HFF-Myc (cell line): ENCODE measurements at places on chromosomes 2 and 18.

GRCh38 chr2:233117811-233118647 is 57.9 kb downstream of the INPP5D start:
- DNase-seq, result no peak

GRCh38 chr2:236972491-236973342 is 113.0 kb upstream of the COPS8 start:
- DNase-seq, result peak; percentile 71

DNA sequence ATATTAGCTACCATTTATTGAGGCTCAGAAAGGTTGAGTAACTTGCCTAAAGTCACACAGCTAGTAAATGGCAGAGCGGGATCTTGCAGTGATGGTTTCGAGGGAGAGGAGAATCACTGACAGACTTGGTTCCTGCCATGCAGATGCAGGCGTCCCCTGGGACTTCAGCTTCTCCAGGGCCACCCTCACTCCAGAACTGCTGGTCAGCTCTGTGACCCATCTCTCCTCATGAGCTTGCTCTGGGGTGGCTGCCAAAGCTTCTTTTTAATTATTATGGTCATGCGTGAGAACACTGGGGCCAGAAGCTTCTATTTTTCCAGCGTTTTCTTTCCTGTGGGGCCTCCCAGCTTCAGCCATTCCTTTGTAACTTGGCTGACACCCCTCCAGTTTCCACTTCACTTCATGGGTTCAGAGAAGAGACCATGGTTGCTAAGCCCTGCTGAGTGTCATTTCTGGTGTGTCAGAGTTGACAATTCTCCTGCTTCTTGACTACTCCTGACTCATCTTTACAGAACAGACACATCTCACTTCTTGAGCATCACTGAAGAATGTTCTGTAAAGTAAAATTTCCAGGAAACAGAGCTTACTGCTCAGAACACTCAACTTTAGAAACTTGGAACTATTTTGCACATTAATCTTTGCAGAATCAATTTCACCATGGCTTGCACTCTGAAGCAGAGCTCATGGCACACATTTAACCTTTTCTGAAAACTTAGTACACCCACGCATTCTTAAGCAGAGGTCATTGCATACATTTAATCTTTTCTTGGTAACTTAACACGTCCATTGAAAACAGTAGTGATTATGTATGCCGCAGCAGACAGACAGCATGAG is 70.4 kb downstream of the IL1R2 start:
- no peak for DNase-seq

DNA sequence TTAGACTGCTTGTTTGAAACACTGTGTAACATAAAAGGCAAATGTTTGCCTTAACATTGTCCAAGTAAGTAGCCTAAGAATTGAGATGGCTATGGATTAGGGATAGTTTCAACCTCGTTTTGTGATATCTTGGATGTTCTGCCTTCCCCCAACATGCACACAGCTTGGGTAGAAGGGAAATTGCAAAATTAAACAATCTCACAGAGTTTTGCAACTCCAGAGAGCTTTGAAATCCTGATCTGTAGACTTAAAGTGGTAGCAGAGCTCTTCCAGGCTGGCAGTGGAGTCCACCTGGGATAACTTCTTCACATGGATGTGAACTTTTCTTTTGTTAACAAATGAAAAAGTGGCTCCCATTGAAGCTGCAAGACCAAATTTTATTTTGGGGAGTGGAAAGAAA is 59.6 kb downstream of the CHRNA1 start:
- no peak for DNase-seq

DNA sequence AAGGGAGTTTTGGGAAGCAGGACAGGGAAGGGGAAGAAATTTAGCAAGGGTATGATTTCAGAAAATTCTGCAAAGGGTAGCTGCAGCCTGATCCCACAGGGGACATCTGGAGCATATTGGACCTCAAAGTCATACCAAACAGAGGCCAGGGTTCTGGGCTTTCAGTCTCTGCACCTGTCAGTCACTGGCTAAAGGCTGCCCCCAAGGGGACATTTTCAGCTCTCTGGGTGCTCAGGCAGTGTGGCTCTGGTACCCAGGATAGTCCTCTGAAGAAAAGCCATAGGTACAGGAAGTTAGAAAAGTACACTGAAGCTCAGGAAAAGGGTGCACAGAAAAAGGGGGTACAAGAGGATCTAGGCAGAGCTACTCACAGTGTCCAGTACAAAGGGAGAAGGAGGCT is 149.2 kb downstream of the INSIG2 start:
- DNase-seq, result no peak

- no peak for DNase-seq
Measured at GRCh38 chr2:121690095-121690494, 40.8 kb upstream of the CLASP1 start.

- no peak for DNase-seq
Measured at GRCh38 chr18:57195341-57195740, 48.5 kb downstream of the BOD1L2 start.

DNA sequence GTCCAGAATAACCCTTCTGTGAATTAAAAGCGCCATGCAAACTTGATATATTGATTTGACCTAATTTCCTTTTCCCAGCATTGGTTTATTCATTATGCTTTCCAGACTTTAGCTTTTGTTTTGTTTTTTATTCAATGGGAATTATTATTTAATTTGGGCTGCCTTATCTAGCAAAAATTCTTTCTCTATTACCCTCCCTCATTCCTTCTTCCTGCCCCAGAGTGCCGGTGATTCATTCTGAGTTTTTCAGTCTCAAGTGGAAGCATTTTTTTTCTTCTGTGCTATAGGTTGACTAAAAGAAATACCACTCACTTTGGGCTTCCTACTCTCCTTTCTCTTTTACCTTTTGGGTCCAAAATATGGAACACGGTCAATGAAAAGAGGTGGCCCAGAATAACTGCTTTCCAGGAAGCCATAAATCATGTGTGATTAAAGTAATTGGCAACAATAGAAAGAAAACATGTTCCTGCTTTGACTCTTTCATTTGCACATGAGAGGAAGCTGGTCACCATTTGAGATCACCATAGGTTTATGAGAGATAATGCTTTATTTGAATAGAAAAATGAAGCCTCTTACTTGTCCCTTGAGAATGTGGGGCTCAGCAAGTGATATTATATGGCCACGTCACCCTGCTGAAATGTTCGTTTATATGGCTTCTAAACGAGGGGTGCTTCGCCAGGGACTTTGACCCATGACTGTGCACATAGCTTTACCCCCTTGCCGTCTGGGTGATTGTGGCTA is 422.8 kb upstream of the ZEB2 start:
- DNase-seq, result no peak

GRCh38 chr2:100104718-100105677 is 37.4 kb downstream of the AFF3 start:
- DNase-seq, result no peak

GRCh38 chr2:102619414-102620319 is at the start of gene SLC9A2:
Gene SLC9A2, plus strand, starts transcription at chr2:102619553. Its CDS starts 296 bp downstream, at chr2:102619849.
- DNase-seq, result no peak

GRCh38 chr2:42877936-42878335 is 85.6 kb upstream of the HAAO start:
- no peak for DNase-seq

DNA sequence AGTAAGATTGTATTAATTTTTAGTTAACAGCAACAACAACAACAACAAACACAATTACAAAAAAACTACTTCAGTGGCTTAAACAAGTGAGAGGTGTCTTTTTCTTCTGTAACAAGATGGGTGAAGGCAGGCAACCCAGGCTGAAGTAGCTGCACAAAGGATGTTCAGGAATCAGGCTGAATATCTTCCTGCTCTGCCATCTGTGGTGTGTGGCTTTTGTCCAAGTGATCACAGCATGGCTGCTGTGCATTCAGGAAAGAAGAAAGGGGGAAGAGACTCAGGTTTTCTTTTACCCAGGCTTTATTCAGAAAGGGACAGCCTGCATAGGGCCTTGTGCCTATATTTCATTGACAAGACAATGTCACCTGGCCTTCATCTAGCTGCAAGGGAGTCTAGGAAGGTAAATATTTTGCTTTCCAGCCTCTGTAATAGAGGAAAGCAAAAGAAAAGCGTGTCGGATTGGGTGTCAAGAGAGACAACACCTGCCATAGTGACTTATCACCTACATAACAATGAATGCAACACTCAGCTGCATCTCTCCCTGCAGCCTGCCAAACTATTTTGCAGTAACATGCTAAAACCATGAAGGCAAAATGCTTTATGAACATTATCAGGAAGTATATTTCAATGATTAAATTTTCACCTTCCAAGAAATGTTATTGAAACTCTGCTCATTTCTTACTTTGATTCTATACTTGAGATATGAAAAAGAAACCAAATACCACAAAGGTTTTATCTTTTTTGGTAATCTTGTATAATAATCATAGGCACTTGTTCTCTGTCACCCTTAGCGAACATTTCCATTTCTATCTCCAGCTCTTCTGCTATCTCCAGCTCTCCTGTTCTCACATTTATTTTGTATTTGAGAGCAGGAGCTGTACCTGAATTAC is 14.6 kb downstream of the G6PC2 start:
- DNase-seq, result no peak

GRCh38 chr2:36594849-36595248 is 3.1 kb downstream of the FEZ2 start:
- DNase-seq, result no peak

GRCh38 chr2:46669016-46669415 is 189.7 kb downstream of the TMEM247 start:
- no peak for DNase-seq

DNA sequence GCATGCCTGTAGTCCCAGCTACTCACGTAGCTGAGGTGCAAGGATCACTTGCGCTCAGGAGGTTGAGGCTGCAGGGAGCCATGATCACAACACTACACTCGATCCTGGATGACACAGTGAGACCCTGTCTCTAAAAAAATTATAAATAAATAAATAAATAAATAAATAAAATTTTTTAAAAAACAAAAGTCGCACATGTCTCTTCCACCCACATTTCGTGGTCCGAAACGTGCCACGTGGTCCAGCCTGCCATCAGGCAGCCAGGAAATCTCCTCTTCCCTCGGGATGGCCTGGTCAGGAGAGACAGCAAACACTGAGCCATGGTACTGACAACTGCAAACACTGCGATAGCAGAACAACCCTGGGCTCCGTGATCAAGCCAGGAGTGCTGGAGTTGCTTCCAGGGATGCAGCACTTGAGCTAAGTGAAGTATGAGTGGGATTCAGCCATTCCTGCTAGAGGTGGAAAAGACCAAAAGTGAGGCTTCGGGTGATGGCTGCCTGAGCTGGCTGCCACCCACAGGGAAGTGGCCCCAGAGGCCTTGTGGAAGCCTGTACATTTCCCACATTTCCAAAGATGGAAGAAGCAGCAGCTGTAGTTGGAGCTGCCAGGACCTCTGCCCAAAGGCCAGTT is 193.1 kb downstream of the SMAD2 start:
- no peak for DNase-seq

DNA sequence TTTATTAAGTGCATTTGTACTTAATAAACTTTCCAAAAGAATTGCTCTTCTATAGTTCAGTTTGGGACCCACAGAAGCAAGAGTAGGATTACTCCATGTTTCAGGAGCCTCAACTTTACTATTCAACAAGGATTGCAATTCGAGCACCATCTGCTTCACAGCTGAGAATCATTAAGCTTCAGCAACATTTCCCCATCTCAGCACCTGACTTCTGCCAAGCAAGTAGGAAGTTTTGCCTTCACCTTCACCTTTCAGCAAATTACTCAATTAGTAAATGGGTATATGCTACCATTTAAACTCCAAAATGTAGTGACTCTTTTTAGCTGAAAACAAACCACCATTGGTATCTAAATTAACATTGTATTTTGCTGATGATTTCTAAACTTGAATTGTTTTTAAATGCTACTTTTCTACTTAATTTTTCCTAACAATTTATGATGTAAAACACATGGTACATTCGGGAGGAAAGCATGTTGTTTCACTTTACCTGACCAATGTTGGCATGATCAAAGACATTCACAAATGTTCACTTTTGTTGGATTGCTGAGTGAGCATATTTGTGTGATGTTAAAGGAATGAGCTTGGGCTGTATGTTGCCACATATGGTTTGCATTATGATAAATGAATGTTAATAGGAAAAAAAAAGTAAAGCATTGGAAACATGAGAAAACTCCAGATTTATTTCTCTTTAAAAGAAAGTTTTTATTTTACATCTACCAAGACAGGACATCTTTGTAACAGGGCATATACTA is 159.2 kb downstream of the GULP1 start:
- peak; percentile 44 for DNase-seq

- DNase-seq, result no peak
Measured at GRCh38 chr2:45011121-45011520, 1.9 kb upstream of the SIX2 start.

DNA sequence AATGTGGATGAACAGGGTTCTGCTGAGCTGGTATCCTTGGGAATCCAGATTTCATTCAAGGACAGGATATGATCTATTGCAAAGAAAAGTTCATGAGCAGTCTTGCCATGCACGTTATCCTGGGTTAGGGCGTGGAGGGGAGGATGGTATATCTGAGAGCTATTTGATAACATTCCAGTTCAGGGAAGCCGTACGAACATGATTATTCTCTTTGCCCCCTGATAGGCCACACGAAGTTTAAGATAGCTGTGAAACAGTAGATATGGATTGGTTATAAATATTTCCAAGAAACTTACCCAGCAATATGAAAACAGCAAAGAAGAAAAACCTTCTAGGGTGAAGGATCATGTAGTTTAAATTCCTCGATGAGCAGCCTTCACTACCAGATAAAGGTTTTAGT is 171.9 kb downstream of the LTBP1 start:
- DNase-seq, result no peak

GRCh38 chr2:121960251-121960650 is 204.8 kb downstream of the TSN start:
- no peak for DNase-seq

DNA sequence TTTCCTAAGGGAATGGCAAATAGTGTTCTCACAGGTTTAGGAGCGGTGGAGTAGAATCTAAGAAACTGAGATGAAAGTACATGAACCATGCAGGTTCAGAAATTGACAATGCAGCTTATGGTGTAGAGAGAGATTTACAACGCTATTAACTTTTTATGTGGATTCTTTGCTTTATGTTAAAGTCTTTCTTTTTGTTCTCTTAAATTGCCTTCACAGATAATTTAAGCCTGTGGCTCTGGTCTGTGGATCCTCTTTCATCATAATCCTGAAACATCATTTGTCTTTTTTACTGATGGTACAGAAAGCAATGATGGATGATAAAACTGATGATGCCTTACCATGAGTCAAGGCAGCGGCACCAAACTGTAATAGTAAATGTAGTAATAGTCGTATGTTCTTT is 30.3 kb downstream of the SOCS6 start:
- no peak for DNase-seq

- no peak for DNase-seq
Measured at GRCh38 chr2:146730882-146731281, 1113.9 kb upstream of the ACVR2A start.

- no peak for DNase-seq
Measured at GRCh38 chr2:217167531-217167930, 307.7 kb upstream of the TNP1 start.
